Psoas muscle (tissue), 8 donors: ENCODE measurements at places on chromosomes 1 and 21. TPM values are rescaled to one million over a fixed set of nuclear protein-coding genes. Genes with fewer than 3 reads are reported as not detected.

DNA sequence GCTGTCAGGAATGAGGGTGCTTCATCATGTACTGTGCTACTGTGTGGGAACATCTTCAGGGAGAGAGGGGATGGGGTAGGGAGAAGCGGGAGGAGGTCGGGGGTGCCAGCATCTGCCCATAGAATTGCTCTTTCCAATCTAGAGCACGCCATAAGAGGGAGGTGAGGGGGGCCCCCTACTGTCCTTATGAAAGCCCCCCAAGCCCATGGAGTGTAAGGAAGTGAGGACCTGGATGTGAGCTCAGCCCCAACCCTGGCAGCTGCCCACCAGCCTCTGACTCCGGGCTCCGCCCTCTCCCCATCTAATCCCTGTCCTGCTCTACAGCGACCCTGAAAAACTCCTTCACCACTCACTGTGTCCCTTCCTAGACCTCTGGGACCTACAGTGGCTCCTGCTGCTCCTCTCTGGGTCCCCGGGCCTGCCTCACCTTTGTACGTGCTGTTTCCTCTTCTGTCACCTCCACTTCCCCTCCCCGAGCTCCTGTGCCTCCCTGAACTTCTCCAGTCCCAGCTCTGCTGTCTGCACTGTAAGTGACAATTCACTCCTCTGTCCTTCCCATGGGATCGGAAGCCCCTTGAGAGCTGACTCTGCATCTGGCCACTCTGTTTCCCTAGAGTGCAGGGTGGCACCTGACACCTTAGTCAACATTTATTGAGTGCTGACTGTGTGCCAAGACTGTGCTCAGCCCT is 269.4 kb downstream of the PTPRU start:
- no peak for DNase-seq

- DNase-seq, result no peak
Observed at GRCh38 chr1:21384620-21385019, 55.3 kb upstream of the NBPF3 start.

DNA sequence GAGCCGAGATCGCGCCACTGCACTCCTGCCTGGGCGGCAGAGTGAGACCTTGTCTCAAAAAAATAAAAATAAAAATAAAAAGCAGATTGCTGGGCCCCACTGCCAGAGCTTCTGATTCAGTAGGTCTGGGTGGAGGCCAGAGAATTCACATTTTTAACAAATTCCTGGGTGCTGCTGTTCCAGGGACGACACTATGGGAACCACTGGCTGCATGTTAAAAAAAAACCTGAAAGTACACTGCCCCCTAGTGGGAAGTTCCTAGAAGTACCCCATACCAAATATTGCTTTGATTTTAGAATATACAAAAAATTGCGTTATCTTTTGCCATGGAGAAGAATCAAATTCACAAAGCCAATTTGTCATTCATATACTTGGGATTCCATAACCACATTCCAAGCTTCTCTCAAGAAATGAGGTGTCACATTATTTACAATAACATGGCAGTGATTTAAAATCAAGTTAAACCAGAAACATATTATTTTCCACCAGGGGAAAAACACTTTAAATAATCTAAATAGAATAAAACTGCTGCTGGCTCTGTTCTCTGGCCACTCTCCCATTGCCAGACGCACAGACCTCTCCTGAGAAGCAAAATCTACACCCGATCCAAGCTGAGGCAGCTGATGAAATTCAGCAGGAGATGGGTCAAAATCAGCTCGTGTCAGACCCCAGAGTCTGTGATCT is 27.4 kb downstream of the SYF2 start:
- DNase-seq, result no peak

The CCDC27 gene
- 0.16 TPM for total RNA-seq

DNA sequence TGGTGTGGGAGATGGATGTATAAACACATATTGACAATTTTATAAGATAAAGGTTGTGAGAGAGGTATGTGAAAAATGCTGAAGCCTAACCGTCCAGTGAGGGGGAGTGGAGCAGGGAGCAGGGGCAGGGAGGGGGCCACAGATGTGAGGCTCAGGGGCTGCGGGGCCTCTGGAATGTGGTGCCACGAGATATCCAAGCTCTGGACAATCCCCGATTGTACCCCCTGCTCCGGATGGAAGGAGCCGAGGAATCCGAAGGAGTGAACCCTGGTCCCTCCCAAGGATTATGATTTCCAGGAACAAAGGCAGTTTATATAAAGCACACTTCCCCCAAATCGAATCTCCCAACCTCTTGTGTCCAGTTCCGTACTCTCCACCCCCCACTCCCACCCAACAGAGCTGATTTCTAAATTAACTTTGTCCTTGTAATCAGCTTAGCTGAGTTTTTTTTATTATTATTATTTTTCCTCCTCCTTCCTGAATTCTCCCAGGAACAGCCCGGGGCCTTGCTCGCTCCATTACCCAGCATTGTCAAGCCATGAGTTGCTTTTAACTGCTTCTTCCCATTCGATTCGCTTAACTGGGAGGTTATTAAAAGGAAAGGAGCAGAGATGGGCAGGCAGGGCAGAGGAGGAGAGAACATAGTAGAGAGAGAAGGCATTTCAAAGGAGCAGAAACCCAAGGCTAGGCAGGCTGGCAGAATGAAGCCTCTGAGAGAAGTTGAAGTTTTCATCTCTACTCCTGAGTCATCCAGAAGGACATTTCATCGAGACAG is 9.4 kb downstream of the KIRREL1 start:
- DNase-seq, result no peak

GRCh38 chr1:234532503-234532922 is 53.5 kb upstream of the TARBP1 start:
- DNase-seq, result peak; percentile 77

DNA sequence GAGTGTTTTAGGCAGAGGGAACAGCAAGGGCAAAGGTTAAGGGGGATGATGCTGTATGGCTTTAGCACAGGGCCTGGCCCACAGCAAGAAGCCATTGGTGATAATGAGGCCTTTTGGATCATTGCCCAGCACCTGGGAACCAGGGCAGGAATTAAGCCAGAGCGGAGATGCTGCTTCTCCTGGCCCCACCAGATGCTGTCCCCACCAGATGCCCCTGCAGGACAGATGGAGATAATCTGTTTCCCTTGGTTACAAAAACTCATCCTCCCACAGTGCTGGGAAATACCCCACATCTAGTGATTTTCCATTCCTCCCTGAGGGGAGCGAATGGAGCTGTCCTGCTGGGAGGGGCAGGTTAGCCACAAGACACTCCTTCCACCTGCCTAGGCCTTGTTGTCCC is 18.8 kb downstream of the OPRD1 start:
- DNase-seq, result no peak

DNA sequence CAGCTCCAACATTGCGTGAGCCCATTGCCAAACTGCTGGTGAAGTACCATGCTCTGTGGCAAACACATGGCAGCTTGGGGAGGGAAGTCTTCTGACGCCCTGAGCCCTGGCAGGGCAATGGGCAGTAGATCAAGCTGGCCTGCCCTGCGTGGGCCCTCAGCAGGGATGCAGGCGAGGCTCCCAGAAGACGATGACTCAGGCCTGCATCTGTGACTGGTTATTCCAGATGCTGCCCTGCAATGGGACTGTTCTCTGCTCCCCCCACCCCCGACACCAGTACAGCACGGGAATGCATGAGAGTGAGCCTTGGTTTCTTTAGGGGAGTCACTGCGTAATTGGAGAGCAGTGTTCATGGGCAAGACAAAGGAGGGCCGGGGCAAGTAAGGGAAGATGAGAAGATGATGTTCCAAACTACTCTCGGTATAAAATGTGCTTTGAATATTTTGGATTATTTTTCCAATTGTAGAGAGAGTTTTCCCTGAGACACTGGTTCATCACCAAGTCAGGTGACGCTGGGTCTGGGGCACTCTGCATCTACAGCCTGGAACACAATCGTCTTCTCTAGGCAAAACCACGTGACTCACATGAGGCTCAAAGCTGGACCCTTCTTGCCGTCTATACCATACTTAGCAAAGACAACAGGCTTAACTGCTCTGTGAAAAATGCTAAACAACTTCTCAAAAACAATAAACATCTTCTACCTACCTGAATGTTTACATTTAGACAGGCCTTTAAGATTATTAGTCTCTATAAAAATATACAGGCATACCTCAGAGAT is 9.0 kb upstream of the C1orf198 start:
- DNase-seq, result no peak
